ENCODE measurements at places on chromosomes 7 and 10.
A peak's percentile ranks its signal among the peaks of the same experiment; 100 is the strongest.

DNA sequence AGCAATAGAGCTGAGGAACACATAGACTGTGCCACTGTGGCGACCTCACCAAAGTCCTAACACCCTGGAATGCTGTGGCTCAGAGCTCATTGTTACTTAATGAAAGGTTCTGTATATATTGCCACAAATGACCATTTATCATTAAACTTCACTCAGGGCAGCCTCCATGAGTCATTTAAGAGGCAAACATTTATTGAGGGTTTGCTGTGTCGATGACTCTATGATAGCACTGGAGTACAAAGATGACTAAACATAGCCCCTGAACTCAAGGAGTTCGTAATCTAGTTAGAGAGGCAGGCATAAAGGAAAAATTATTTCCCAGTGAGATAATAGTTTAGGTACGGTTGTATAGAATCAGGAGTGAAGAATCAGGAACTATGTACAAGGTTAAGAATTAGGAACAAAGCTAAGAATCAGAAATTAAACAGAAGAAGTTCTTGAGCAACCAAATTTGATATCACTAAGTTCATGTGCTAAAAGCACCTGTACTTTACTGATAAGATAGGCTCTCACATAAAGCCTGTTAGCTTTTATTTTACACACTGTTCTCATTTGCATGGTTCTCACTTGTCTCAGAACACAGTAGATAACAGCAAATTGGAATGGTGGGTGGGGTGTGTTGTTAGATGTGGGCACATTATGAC lies 7.9 kb downstream of the ENTPD7 start:
- DNase-seq: no peak

DNA sequence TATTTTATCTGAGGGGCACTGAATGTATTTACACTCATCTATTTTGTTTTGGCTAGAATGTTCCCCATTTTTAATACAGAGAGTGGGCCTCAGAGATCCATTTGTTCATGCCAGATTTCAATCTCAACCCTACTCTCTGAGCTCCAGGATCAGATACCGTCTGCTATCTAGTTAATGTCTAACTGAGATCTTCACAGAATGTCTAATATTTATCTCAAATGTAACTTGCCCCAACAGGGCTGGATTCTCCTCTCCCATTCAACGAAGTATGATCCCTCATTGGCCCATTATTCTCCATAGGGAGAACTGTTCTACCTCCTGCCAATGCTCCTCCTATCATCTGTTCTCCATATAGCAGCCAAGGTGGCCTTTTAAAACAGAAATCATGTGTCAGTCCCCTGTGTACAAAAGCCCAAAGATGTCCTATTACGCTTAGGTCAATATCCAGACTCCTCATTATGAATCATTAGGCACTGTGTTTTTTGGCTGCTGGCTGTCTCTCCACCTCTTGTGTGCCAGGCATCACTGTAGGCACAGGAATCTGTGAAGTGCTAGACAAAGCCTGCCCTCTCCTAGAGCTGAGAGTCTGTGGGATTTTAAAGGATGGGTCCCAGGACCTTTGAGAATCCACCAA lies 169.3 kb upstream of the AGK start:
- DNase-seq: no peak

GRCh38 chr7:73900286-73900685 lies 39.3 kb downstream of the TMEM270 start:
- DNase-seq: no peak

- DNase-seq: no peak
Observed at GRCh38 chr7:41994746-41995110, 242.3 kb downstream of the GLI3 start.

GRCh38 chr10:126729314-126729870 lies 58.9 kb upstream of the C10orf90 start:
- DNase-seq: no peak

- DNase-seq: no peak
Observed at GRCh38 chr7:97694355-97694754, 37.5 kb upstream of the TAC1 start.

DNA sequence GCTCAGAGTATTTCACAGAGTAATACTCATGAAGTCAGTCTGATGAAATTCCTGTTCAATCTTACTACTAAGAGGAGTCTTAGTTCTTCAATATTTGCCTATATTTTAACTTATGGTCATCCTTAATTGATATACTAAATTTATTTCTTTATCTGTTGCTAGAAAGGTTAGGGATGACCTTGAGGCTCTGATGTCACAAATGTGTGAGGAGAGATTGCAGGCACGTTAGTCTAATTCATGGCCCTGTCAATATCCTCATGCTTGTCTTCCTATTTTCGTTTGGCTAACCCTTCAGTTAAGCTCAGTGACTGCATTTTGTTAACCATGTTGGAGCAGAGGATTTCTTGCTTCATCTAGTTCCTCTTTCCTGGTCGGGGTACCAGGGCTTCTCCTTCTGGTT lies 704.7 kb upstream of the COBL start:
- no peak for DNase-seq

DNA sequence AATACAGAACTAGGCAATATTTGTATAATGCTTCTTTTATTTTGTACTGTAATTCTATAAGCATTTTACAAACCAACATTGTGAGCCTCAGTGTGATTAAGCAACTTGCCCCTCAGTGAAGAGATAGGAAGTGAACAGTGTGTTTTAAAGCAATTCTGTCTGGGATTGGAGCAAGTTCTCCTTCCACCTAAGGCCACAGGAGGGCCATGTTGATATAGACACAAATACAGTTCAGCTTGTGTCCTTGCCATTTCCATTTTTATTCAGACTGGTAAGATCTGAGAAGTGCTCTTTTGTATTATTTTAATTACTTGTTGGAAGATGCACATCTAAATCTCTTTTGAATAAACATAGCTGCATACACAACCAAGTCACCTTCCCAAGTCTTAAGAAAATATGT lies 416.3 kb upstream of the COBL start:
- DNase-seq: no peak

DNA sequence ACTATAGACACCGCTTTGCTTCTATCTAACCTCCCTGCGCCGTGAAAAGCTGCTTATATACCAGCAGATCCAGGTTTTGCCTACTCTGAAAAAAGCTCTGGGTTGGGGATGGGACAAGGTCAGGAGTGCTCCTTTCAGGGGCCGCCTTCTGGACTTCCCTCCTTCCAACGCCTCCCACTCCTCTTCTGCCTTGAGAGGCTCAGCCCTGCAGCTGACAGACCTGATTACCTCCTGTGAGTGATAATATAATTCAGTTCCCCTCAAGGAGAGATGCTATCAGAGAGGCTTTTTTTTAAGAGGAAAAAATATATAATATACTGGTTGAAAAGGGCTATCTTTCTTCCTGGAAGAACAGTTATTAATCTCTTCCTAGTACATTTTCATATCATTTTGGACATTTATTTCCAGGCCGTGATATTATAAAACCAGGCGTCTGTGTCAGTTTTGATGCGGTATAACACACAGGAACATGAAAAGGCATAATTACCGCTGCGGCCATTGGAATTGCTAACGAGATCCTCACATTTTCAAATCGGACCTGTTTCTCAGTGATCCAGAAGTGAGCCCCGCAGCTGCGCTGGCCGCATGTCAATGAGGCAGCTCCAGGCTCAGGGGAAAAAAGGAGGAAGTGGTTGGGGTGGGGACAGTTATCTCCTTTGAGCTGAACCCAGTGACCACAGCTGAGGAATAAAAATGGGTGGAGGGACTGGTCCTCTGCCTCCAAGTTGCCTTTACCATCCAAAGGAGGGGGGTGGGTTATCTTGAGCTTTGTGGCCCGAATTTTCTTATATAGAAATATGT lies 457.1 kb downstream of the TYW1 start:
- DNase-seq: no peak

GRCh38 chr10:11026773-11027172 lies 9.1 kb downstream of the CELF2 start:
- no peak for DNase-seq

DNA sequence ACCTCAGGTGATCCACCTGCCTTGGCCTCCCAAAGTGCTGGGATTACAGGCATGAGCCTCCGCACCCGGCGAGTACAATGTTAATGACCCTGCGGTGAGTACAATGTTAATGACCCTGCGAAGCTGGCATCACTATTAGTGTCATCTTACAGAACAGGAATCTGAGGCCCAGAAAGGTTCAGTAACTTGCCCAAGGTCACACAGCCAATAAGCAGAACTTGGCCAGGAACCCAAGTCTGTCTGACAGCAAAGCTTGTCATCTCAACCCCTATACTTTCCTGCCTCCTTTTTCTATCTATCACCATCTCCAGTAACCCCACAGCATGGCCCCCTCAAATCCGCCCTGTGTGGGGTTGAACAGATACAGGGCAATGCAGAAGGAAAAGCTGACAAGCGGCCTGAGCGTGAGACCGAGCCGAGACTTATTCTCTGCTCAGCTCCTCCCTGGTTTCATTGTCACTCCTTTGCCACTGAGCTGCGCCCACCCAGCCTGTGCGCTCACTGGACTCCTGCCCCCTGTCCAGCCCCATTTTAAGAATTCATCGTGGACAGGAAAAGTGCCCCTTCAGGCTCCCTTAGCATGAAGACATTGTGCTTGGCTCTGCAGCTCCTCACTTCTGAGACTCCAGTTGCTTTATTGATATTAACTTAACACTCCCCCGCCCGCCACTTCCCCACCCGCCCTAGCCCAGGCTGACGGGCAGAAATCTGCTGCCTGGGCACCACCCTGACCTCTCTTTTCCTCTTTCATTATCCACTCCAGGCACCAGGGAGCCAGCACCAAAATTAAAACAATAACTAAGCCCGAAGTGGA lies 58.1 kb upstream of the LBX1 start:
- DNase-seq: no peak

DNA sequence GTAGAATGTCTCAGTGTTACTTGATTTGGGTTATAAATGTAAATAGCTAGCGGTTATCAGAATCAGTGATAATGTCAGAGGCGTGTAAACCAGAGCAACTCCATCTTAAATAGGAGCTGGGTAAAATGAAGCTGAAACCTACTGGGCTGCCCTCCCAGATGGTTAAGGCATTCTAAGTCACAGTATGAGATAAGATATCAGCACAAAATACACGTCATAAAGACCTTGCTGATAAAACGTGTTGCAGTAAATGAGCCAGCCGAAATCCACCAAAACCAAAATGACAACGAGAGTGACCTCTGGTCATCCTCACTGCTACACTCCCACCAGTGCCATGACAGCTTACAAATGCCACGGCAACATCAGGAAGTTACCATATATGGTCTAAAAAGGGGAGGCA lies 172.3 kb downstream of the CHRM2 start:
- DNase-seq: no peak

DNA sequence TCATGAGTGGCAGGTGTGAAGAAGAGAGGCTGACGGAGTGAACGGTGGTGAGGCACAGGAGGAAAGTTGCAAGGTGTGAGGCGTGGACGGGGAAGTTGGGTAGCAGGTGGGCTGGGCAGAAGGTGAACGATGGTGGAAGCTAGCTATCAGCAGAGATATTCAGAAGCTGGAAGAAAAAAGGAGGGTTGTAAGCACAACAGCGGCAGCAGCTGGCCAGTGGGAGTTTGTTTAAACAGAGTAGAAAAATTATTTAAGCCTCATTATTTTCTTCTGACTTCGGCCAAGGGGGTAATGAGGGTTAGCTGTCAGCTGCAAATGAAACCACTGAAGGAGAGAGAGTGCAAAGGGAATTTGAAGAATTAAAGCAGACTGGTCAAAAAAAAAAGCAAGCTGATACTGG lies 62.1 kb upstream of the PRKAR2B start:
- no peak for DNase-seq

- DNase-seq: no peak
Observed at GRCh38 chr7:135745703-135746312, 2.8 kb downstream of the FAM180A start.

- no peak for DNase-seq
Observed at GRCh38 chr7:45922810-45923209, 1.7 kb upstream of the IGFBP3 start.

- DNase-seq: no peak
Observed at GRCh38 chr10:106643473-106643872, 521.0 kb downstream of the SORCS1 start.

DNA sequence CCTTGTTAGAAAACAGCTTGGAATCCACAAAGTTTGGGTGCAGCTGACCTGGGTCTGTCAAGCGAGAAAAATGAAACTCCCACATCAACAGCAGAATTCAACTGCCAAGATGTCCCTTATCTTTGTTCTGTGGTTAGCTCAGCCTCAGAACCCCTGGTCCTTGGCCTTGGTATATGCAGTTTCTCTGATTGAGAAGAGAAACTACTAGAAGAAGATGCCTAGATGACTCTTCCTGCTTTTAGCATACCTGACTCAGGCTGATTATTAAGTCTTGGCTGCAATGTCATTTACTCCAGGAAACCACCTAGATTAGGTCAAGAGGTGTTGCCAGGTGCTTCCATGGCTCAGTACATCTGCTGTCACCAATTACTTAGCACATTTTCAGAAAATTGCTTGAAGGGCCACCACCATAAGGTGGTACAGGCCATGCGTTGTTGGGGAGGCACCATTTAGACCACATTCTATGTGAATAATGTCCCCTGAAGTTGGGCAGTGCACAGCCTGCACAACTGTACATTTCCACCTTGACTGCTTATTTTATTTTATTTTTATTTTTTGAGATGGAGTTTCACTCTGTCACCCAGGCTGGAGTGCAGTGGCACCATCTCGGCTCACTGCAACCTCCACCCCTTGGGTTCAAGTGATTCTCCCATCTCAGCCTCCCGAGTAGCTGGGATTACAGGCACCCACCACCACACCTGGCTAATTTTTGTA lies 59.4 kb upstream of the ZNF438 start:
- DNase-seq: no peak

- DNase-seq: no peak
Observed at GRCh38 chr10:120749072-120749471, 102.1 kb upstream of the WDR11 start.

GRCh38 chr10:76583711-76584161 lies 1053.9 kb downstream of the KCNMA1 start:
- no peak for DNase-seq

- peak; percentile 54 for DNase-seq
Observed at GRCh38 chr10:73879296-73880173, 5.2 kb upstream of the CAMK2G start.

GRCh38 chr7:95780665-95781064 lies 8.3 kb downstream of the DYNC1I1 start:
- DNase-seq: no peak

- no peak for DNase-seq
Observed at GRCh38 chr7:137952426-137952805, 49.5 kb downstream of the CREB3L2 start.

DNA sequence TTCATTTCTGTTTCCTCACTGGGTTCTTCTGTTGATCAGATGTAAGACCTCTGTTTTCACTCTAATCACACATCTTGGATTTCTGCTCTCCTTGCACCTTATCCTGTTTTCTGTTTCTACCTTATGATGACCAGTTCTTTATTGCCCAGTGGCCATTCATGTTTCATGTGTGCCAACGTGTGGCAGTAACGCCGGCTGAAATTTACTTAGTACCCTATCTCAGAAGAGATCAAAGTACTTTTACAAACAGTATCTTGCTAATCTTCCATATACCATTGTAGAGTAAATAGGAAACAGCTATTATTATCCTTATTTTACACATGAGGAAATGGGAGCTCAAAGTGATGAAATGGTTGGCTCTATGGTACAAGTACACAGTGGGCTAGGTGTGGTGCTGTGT lies 74.0 kb downstream of the GATA3 start:
- DNase-seq: no peak

- no peak for DNase-seq
Observed at GRCh38 chr10:110508159-110508788, 10.6 kb downstream of the DUSP5 start.

Measured in SIG-M5 (cell line).